Body of pancreas (tissue), 4 donors: ENCODE measurements at places on chromosomes 2 and 18. TPM values are rescaled to one million over a fixed set of nuclear protein-coding genes. Genes with fewer than 3 reads are reported as not detected.

- no peak for DNase-seq
Measured at GRCh38 chr2:113822087-113822815, 65.8 kb upstream of the SLC35F5 start.

CYS1 gene
- 30.4 TPM for total RNA-seq

DNA sequence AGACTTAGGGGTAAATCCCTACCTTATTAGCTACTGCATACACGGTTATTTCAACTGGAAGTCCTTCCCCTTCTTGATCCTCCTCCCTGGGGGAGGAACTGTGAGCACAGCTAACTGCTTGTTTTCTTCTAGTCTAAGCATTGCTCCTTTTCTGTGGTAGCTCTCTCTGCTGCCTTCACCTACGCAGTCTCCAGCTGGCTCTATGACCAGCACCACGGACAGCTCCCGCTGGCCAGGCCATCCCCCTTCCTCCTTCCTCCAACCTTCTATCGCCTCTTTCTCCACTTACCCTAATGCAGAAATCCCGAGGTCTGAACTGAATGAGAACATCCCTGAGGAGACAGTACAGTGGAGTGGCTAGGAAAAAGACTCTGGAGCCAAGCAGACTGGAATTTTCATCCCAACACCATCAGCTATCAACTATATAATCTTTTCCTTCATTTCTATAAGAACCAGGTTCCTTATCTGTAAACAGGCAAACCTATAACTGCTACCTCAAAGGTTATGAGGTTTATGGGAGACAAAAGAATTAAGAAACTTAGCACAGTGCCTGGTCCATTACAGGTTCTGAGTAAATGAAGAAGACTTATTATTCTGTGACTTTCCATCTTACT is 4.7 kb upstream of the CFAP65 start:
- peak; percentile 42 for DNase-seq

- DNase-seq = no peak
Measured at GRCh38 chr2:45578056-45578843, 32.8 kb downstream of the SRBD1 start.

CNDP2 gene
- 83.0 TPM for total RNA-seq

DNA sequence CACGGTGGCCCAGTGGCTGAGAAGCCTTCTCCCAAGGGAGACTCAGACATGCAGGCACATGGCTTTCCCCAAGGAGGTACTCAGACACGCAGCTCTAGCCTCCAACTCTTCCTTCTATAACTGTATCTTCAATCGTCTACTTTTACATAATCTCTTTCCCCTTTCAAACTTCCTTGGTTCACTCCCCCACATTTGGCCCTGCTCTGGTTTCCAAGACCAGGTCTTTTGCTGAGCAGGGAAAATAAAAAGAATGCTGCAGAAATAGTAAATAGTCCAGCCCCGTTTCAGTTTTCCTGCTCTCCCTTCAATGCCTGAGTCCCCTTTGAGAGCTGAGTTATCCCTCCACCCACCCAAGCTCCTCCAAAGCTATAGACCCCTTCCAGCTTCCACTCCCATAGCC is 635.0 kb downstream of the ARHGAP15 start:
- DNase-seq = no peak

DNA sequence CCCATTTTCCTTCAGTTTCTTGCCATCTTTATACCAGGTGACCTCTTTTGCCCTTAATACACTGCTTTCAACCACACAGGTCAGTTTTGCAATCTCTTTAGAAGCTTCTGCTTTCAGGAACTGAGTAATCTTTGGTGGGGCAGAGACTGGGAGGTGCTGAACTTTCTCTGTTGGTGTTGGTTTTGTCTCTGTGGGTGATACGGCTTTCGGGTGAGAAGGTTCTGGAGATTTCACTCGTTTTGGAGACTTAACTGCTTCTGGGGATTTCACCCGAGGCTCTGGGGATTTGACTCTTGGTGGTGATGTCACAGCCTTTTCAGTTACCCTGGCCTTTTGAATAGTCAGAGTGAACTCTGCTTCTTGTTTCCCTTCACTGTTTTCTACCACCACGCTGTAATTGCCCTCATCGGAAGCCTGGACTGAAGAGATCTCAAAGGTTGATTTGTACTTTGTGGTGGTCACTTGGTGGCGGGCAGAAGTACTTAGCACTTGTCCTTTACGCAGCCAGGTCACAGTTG is 50.4 kb downstream of the PLEKHA3 start:
- no peak for DNase-seq

CNTNAP5 gene
- 0.26 TPM for total RNA-seq

DNA sequence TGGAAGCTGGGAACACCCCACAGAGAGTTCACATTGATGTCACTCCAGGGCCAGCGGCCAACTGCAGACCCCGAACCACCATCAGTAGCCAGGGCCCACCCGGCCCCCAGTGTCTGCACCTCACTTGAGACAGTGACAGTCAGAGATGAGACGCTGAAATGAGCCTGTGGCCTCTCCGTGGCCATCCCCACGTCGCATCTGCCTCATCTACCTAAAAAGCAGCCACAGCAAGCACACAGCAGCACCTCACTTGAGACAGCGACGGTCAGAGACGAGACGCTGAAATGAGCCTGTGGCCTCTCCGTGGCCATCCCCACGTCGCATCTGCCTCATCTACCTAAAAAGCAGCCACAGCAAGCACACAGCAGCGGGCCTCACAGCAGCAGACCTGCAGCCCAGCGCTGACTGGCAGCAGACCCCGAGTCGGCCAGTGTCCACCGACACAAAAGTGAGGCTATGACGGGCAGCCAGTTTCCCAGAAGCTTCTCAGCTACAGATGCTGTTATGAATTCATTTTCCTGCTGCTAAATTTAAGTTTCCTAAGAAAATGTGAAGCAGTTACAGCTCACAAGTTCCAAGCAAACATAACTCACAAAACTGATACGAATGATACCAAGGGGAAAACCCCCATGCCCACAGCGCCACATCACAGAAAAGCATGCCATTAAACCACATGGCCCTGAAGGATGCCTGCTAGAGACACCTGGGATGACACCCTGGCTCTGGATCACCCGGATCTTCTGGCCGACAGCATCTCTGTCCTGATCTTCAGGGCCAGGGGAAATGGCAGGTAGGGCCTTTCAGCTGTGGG is 27.7 kb downstream of the SNORC start:
- DNase-seq = no peak

REG3G gene
- 673 TPM for total RNA-seq

L3MBTL4 gene
- 10.9 TPM for total RNA-seq

DNA sequence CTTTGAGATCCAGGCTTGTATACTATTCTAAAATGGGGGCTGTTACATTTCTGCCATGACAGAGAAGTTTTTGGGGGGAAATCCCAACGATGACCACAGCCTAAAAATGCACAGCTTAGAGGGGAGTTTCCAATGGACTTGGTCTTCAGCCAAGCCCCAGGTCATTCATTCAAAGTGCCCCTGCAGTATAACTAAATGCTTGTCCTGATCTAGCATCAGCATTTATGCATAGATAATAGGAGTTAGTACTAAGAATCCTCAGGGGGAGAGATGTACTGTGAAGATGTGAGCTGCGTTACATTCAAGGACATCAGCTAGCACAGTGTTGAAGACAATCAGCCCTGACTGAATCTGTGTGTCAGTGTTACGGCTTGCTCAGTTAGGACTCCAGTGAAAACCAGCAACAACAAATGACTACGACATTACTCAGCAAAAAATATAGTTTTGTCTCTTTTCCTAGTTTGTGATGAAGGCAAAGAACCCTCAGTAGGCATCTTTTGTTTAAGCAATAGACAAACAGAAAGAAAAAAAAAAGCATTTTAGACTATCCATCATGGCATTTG is 160.9 kb downstream of the ZEB2 start:
- DNase-seq = no peak

- peak; percentile 90 for DNase-seq
Measured at GRCh38 chr2:164840930-164841718, 499 bp downstream of the COBLL1 start.

NFU1 gene
- 29.1 TPM for total RNA-seq

GRCh38 chr2:228545748-228546145 is 364.3 kb upstream of the SPHKAP start:
- DNase-seq = no peak

MCM6 gene
- 4.9 TPM for total RNA-seq

TMEM200C gene
- total RNA-seq = 0.78 TPM

DNA sequence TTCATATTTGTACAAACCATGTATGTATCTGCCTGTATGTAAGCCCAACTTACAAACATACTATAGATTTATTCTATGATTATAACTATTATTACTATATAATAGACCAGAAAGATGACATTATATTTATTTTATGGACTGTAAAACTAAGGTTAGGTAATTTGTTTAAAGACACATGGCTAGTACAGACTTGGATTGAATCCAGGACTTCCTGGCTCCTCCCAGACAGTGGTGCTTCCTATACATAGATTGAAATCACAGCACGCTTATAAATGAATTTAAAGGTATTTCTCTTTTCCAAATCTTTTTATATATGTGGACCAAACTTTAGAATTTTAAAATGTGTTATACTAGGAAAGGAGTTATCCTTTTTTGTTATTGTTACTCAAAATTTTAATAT is 151.6 kb upstream of the MYO3B start:
- no peak for DNase-seq

DNA sequence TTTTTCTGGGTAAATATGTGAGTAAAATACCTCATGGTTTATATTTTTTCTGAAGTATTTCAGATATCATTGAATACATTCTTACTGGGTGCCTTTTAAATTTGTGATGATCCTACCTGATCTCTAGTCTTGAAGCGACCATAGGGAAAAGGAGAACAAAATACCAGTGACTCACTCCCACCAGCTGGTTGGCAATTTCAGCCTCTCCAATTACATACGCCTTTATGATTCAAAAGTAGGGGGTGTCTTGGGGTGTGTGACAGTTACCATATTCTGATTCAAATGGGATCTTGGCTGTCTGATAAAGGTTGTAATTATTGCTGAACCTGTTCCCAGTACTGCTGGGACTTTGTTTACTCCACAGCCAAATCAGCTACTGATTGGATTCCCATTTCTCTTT is 175.9 kb upstream of the NXPH2 start:
- no peak for DNase-seq

NAT8 gene
- not detected for total RNA-seq

RTKN gene
- total RNA-seq = 80.8 TPM

DNA sequence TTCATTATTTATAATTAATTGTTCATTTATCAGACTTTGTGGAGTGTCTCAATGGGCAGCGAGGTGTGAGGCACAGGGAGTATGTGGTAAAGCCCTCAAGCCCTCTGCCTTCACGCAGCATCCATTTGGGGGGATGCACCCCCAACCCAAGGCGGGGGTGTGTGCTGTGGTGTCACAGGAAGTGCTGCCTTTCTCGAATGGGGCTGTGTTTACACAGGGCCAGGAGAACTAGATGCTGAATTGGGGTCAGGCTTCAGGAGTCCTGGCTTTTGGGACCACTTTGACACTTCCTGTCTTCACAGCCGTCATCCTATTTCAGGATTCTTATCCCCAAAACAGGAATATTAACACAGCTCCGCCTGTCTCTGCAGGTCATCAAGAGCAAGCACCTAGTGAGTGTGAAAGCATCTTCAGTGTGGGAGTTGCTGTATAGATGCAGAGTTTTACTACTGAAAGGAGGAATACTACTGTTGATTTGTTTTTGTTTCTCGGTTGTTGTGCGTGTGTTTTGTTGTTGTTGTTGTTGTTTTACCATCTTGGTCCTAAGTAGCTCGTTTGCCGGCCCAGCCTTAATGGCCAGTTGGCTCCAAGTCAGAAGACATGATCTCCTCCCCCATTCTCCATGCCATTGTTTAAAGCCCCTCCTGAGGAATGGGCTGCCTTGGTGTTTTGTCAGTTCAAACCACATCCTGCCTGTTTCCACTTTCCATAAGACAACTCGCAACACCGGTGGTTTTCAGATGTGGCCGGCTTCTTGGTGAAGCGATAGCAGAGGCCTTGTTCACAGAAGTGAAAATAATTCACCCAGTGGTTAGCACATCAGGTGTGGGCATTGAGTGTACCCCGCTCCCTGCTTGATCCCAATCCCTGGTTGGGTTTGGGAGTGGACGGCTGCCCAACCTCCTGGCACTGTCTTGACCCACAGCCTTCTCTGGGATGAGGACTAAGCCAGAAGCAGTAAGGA is 221.3 kb downstream of the BCL2 start:
- no peak for DNase-seq

HES6 gene
- total RNA-seq = 15.5 TPM

DNA sequence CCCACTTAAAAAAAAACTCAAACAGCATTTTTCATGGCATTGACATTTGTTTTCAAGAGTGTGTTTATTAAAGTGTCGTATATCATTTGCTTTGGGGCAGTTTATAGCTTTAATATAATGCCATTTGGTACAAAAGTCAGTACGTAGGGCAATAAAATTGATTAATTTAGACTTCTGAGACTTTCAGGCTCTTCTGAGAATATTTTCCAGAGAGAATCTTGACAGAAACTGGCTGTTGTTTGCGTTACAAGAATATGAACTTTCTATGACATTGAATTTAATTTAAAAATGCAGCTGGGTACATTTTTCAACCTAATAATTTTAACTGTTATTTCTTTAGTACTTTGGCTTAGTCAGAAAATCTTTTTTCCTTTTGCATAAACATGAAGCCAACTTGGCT is 98.9 kb downstream of the RNF144A start:
- no peak for DNase-seq

SPDYA gene
- total RNA-seq = 1.6 TPM

CPLX4 gene
- total RNA-seq = not detected

GRCh38 chr2:219848882-219849281 is 221.5 kb downstream of the SLC4A3 start:
- no peak for DNase-seq

SOWAHC gene
- 11.2 TPM for total RNA-seq

- DNase-seq = no peak
Measured at GRCh38 chr2:236169151-236169721, 1.1 kb upstream of the GBX2 start.

- DNase-seq = no peak
Measured at GRCh38 chr2:240439698-240440151, 4.3 kb downstream of the GPC1 start.

IFIH1 gene
- 13.2 TPM for total RNA-seq

DNA sequence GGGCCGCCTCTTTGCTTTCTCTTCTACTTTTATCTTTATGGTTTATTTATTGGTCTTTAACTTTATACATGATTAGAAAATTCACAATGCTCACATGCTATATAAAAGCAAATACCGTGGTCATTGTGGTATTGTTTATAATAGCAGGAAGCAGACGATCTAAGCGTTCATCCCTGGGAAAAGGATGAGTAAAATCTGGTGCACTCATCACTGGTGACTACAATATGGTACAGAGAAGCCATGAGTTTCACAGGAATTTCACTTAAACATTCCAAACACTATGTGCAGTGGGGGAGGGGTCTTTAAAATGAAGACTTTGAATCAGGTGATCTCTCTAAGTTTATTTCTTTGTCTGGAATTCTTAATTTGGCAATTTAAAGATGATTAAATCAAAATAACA is 97.9 kb downstream of the SCN3A start:
- DNase-seq = no peak

HADHB gene
- 108 TPM for total RNA-seq

EDAR gene
- not detected for total RNA-seq

DNA sequence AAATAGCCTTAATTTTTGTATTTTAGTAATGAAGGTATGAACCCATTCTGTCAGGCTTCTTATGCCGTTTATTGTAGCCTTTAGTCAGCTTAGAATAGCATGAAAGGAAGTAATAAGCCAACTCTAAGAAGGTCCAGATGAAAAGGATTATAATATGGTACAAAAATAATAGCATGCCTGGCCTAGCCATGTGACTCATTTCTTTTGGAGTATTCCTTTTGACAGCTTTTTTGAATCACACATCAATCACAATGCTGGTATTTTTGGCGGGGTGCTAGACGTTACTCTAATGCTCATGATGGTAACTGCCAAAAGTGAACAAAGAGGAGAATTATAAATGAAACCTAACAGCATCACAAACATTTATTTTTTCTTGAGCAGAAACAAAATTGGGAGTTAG is 19.9 kb downstream of the FMNL2 start:
- no peak for DNase-seq

DQX1 gene
- total RNA-seq = not detected

FEV gene
- total RNA-seq = not detected

ATOH8 gene
- total RNA-seq = 14.5 TPM
